Colonic mucosa (tissue), 4 donors: ENCODE measurements at places on chromosomes 16 and 17.

DNA sequence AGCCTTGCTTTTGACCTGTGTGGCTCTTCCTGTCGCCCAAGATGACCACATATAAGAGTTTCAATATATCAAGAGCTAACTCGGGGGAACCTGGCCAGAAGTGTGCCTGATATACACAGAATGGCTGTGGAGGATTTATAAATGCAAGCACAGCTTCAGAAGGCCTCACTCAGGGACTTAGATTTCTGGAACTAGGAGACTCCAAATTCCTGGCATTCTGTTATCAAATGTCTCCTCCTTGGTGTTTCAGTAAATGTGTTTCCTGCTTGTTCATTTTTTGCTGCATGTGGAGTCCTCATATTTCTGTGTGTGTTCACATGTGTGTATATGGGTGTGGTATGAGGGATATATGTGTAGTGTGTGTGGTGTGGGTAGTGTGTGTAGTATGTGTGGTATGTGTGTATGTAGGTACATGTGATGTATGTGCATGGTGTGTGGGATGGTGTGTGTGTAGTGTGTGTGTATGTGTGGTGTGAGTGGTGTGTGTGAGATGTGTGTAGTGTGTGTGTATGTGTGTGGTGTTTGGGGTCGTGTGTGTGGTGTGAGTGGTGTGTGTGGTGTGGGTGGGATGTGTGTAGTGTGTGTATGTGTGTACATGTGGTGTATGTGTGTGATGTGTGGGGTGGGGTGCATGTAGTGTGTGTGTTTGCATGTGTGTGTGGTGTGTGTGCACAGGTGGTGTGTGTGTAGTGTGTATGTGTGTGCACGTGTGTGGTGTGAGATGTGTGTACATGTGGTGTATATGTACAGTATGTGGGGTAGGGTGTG, 981 bp upstream of the CD300H start:
- no peak overlapping the region for H3K27ac ChIP-seq
- no peak overlapping the region for H3K4me3 ChIP-seq
- H3K36me3 ChIP-seq, result no peaks in the 10 kb centered on the region
- DNase-seq, result no peak
- no peaks in the 10 kb centered on the region for H3K27me3 ChIP-seq

- H3K27me3 ChIP-seq, result no peaks in the 10 kb centered on the region
- no peak for DNase-seq
- H3K27ac ChIP-seq, result no peak overlapping the region
- no peaks in the 10 kb centered on the region for H3K36me3 ChIP-seq
- no peaks in the 10 kb centered on the region for H3K4me1 ChIP-seq
Measured at GRCh38 chr17:52181782-52182181, 23.3 kb upstream of the CA10 start.

DNA sequence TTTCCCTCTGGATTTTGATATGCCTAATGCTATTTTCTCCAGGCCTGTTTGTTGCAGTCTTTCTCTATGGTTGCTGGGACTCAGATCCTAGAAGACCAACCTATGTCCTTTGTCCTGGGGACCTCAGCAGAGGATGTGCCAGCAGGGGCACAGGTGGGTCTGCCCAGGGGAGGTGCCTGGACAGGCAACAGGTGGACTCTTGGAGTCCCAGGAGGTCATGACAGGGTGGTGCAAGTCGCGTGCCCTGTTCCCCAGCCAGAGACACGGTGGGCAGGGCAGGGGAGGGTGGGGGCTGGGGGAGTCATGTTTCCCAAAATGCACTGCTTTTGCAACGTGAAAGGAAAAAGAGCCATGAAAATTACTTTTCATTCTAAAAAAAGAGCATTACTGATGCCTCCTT, 26.3 kb upstream of the PLLP start:
- H3K4me1 ChIP-seq, result no peaks in the 10 kb centered on the region
- DNase-seq, result peak; percentile 11
- no peak overlapping the region for H3K4me3 ChIP-seq
- no peaks in the 10 kb centered on the region for H3K36me3 ChIP-seq
- H3K27ac ChIP-seq, result no peak overlapping the region
- no peaks in the 10 kb centered on the region for H3K27me3 ChIP-seq

- peaks cover 31% of the 10 kb centered on the region for H3K27me3 ChIP-seq
- H3K36me3 ChIP-seq, result no peaks in the 10 kb centered on the region
- DNase-seq, result no peak
- peaks cover 5% of the 10 kb centered on the region for H3K4me1 ChIP-seq
- no peak overlapping the region for H3K4me3 ChIP-seq
Measured at GRCh38 chr17:44826123-44826790, 3.8 kb downstream of the GJC1 start.

DNA sequence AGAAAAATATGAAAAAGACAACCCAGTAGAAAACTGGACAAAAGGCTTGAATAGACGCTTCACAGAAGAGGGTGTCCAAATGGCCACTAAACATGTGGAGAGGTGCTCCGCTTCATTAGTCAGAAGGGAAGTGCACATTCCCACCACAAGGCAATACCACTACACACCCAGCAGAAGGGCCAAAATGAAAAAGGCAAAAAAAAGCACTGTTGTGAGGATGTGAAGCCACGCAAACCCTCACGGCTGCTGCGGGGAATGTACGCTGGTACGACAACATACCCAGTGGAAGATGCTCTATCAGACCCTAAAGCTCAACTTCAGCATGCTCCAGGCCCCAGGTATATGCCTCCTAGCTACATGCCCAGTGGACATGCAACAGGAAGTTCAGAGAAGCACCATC, 17.0 kb downstream of the PIK3R5 start:
- DNase-seq, result no peak
- no peaks in the 10 kb centered on the region for H3K36me3 ChIP-seq
- no peak overlapping the region for H3K4me3 ChIP-seq
- no peaks in the 10 kb centered on the region for H3K27me3 ChIP-seq
- H3K27ac ChIP-seq, result no peak overlapping the region
- no peaks in the 10 kb centered on the region for H3K4me1 ChIP-seq

GRCh38 chr17:27849474-27850185, 43.5 kb downstream of the LYRM9 start:
- H3K4me3 ChIP-seq, result no peak overlapping the region
- H3K27me3 ChIP-seq, result no peaks in the 10 kb centered on the region
- DNase-seq, result no peak
- H3K4me1 ChIP-seq, result no peaks in the 10 kb centered on the region
- H3K36me3 ChIP-seq, result no peaks in the 10 kb centered on the region
- no peak overlapping the region for H3K27ac ChIP-seq

DNA sequence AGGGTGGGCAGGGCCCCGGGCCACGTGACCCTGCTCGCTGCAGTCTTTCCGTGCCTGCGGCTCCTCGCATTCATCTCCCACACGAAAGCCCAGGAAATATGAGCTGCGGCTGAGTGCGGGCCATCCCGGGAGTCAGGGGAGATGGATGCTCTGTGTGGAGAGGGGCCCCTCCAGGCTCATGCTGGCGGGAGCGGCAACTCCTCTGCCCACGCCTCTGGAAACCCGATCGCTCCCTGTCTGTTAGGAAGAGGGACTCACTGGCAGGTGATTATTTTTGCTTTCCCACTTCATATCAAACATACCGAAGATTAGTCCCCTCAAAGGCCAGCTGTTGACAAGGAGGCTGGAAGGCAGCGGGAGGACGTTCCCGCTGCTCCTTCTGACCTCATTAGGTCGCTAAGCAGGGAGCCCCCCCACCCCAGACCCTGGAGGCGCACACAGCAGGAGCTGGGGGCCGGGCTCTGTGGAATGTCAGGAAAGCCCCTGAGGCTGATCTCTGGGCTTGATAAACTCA, 228.5 kb downstream of the FOXL1 start:
- no peak overlapping the region for H3K4me3 ChIP-seq
- H3K4me1 ChIP-seq, result no peaks in the 10 kb centered on the region
- no peaks in the 10 kb centered on the region for H3K27me3 ChIP-seq

DNA sequence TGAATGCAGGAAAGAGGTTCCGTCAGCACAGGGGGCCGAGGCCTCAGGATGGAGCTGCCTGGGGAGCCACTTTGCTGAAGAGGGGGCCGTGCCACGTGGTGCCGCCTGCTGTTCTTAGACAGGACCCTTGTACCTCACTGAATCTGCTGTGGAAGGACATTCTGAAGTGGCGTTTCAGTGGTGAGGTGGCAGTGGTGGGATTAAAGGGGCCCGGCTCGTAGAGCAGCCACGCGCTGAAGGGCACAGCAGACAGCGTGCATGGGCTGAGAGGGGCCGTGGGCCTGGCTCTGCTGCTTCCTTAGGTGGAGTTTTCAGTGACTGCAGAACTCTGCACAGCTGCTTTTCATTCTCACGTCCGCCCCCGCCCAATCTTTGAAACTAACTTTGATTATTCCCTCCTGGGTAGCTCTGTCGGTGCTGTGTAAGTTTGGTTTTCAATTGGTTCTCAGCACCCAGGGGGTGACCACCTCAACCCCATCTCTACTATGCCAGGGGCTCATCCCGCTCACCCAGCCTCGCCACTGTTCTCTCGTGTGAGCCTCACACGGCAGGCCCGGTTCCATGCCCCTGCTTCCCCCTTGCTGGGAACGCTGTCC, 70.3 kb downstream of the SEC14L1 start:
- no peak overlapping the region for H3K27ac ChIP-seq
- H3K27me3 ChIP-seq, result no peaks in the 10 kb centered on the region
- no peak overlapping the region for H3K4me3 ChIP-seq
- no peak for DNase-seq
- no peaks in the 10 kb centered on the region for H3K4me1 ChIP-seq
- H3K36me3 ChIP-seq, result peaks cover 34% of the 10 kb centered on the region

GRCh38 chr17:74280093-74280513, 6.1 kb downstream of the DNAI2 start:
- H3K27ac ChIP-seq, result no peak overlapping the region
- no peak for DNase-seq
- no peaks in the 10 kb centered on the region for H3K36me3 ChIP-seq
- H3K4me3 ChIP-seq, result no peak overlapping the region
- no peaks in the 10 kb centered on the region for H3K27me3 ChIP-seq
- H3K4me1 ChIP-seq, result no peaks in the 10 kb centered on the region

- no peaks in the 10 kb centered on the region for H3K4me1 ChIP-seq
- no peak overlapping the region for H3K4me3 ChIP-seq
- H3K27me3 ChIP-seq, result no peaks in the 10 kb centered on the region
- no peak for DNase-seq
- no peaks in the 10 kb centered on the region for H3K36me3 ChIP-seq
- H3K27ac ChIP-seq, result no peak overlapping the region
Measured at GRCh38 chr16:72711823-72712222, 336.1 kb downstream of the ZFHX3 start.

- no peaks in the 10 kb centered on the region for H3K27me3 ChIP-seq
- H3K4me1 ChIP-seq, result no peaks in the 10 kb centered on the region
- H3K36me3 ChIP-seq, result no peaks in the 10 kb centered on the region
- no peak overlapping the region for H3K4me3 ChIP-seq
Measured at GRCh38 chr16:69039333-69039941, 66.0 kb upstream of the HAS3 start.

- no peak for DNase-seq
- H3K27ac ChIP-seq, result no peak overlapping the region
- no peaks in the 10 kb centered on the region for H3K27me3 ChIP-seq
- H3K4me3 ChIP-seq, result no peak overlapping the region
Measured at GRCh38 chr16:48822431-48822830, 212.5 kb upstream of the N4BP1 start.
